Activated naive CD4-positive, alpha-beta T cell treated with anti-CD3 and anti-CD28 coated beads, Interleukin-2, amount 10 ng/mL, durations not matched to agents 7 days and 5 days (primary cell): ENCODE measurements at places on chromosomes 7 and 10.

DNA sequence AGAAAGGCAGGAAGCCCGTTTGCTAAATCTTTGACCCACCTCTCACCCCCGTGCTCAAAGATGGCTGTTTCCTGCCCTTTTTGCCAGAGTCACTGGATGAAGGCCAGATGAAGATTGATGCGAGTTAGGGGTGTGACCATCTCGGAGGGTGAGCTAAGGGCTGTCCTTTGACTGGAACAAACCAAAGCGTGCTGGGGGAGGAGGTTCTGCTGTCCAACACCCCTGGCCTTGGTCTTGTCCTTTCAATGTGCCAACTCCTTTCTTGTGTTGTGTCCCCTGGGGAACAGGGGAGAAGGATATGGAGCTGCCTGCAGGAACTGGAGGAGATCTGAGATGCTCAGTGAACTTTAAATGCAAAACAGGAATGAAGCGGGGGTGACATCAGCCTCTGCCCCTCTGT is 90.3 kb upstream of the ADAM12 start:
- H3K36me3 ChIP-seq: no peaks in the 10 kb centered on the region
- H3K27me3 ChIP-seq: no peaks in the 10 kb centered on the region
- no peak for DNase-seq
- no peak overlapping the region for H3K4me3 ChIP-seq
- H3K27ac ChIP-seq: no peak overlapping the region

GRCh38 chr10:116557305-116557880 is 11.7 kb downstream of the PNLIP start:
- H3K4me3 ChIP-seq: no peak overlapping the region
- H3K4me1 ChIP-seq: no peaks in the 10 kb centered on the region
- H3K27me3 ChIP-seq: no peaks in the 10 kb centered on the region
- DNase-seq: no peak
- H3K27ac ChIP-seq: no peak overlapping the region

DNA sequence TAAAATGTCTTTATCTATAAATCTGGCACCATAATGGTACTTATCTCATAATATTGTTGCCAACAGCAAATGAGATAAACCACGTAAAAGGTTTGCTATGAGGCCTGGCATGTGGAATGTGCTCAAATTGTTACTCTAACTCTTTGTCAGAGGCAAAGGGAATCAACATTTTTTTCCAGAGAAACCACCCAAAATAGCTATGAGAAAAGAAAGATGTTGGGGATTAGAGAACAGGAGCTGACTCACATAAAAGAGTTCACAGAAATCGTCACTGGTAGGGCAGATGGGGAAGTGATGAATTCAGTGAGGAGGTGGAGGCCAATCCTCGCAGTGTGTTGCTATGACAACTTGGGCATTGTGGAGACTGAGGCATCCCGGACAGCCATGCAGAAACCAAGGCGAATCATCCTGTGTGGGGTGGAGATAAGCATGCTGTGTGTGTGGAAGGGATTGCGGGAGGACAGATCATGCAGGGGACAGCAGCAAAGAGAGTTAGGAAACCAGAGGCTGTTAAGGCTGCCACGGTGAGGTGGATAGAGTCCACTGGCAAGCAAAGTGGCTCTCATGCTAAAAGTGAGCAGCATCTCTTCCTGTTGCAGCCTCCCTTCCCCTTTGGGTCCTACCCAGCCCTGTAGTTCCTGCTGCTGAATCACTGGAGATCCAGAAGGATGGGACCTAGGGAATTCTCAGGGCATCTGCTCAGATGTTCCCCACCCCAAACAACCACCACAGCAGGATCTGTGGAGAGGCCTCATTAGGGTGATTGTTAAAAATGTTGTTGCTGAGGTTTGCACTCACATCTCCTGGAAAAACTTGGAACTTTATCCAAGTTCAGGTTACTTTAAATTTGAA is 103.9 kb downstream of the CUBN start:
- peaks cover 1% of the 10 kb centered on the region for H3K36me3 ChIP-seq
- peak overlapping the region; percentile 97 for H3K27ac ChIP-seq
- H3K27me3 ChIP-seq: no peaks in the 10 kb centered on the region
- peak overlapping the region; percentile 48 for H3K4me3 ChIP-seq
- peaks cover 81% of the 10 kb centered on the region for H3K4me1 ChIP-seq

- no peak for DNase-seq
- no peaks in the 10 kb centered on the region for H3K36me3 ChIP-seq
- H3K27ac ChIP-seq: no peak overlapping the region
- H3K27me3 ChIP-seq: peaks cover 10% of the 10 kb centered on the region
- H3K4me3 ChIP-seq: no peak overlapping the region
Observed at GRCh38 chr7:916291-916941, 38.1 kb downstream of the ADAP1 start.

GRCh38 chr10:8453587-8453986 is 399.1 kb downstream of the GATA3 start:
- H3K36me3 ChIP-seq: no peaks in the 10 kb centered on the region
- peaks cover 45% of the 10 kb centered on the region for H3K27me3 ChIP-seq
- DNase-seq: no peak

DNA sequence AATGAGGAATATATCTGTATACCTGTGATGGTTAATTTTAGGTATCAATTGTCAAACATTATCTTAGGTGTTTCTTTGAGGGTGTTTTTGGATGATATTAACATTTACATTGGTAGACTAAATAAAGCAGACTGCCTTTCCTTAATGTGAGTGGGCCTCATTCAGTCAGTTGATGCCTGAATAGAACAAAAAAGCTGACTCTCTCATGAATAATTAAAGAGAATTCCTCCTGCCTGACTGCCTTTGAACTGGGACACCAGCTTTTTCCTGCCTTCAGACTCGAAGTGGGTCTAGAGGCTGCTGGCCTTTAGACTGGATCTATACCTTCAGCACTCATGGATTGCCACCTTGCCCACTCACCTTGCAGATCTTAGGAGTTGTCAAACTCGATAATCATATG is 117.9 kb upstream of the TMEM168 start:
- peaks cover 29% of the 10 kb centered on the region for H3K36me3 ChIP-seq
- DNase-seq: no peak
- no peak overlapping the region for H3K4me3 ChIP-seq
- H3K4me1 ChIP-seq: no peaks in the 10 kb centered on the region
- no peaks in the 10 kb centered on the region for H3K27me3 ChIP-seq

DNA sequence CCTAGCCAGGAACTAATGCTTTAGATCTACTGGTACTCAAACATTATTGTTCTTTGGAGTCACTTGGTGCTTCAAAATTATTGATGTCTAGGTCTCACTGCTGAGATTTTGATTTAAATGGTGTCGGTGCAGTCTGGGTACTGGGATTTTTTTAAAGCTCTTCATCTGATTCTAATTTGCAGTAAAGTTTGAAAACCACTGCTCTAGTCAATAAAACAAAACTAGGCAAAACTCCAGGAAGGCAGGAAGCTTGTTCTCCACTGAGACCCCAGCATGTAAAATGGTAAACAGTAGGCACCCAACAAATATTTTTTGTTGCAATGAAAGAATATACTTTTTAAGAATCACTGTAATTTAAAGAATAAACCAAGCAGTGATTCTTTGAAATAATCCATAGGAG is 49.7 kb downstream of the ADD3 start:
- peaks cover 77% of the 10 kb centered on the region for H3K4me1 ChIP-seq
- no peaks in the 10 kb centered on the region for H3K27me3 ChIP-seq
- peaks cover 17% of the 10 kb centered on the region for H3K36me3 ChIP-seq

DNA sequence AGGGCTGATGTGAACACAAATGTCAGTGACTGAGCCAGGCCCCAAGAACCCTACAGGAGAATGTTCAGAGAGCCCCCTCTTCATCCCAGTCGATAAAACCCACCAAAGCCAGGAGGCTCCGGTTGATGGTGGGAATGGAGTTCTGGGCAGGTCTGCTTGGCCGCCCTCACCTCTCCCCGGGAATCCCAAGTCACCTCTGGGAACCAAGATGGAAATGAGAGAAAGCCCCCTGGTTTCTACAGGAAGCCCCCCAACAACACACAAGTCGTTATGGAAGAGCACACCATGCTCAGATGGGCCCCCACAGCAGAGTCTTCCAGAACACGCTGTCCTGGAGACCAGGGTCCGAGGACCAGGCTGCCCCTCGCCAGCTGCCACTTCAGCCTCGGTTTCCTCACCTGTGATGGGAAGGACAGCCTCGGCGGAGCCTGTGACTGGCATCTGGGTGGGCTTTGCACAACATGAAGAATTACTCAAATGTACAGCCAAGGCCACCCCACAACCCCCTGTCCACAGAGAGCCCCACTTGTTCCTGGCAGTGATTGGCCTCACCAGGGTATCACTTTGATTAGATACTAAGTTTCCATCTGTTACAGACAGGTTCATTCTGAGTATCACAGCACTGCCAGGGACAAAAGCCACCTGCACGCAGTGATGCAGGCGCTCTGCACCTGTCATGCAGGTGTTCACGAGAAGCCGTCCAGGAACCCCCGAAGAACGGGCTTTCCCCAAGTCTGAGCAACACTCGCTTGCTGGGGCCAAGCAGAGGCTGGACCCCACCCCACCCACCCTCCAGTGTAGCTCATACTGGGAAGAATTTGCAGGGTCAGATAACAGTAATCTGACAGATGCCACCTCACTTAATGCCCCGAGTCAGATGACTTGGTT is 57.6 kb downstream of the MKI67 start:
- H3K36me3 ChIP-seq: peaks cover 68% of the 10 kb centered on the region
- H3K27me3 ChIP-seq: no peaks in the 10 kb centered on the region
- peak overlapping the region; percentile 45 for H3K27ac ChIP-seq

DNA sequence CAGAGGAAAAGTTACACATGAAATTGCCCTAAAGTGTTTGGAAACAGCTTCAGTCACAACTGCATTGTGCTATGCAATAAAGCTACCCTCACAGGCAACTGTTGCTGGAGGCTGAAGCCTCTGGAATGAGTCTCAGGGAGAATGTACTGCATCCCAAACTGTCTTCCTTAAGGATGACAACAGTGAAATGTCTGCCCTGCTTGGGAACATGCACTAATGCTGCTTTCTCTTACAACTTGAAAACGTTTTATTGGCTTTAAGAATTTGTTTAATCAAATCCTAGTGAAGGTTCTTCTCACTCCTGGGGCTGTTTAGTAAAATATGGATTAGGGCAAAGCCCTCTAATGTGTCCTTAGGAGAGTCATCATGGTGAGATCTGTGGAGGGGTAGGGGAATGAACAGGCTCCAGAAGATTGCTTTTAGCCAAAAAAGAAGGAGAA is 215.4 kb downstream of the TWIST1 start:
- H3K4me1 ChIP-seq: no peaks in the 10 kb centered on the region
- no peaks in the 10 kb centered on the region for H3K36me3 ChIP-seq

DNA sequence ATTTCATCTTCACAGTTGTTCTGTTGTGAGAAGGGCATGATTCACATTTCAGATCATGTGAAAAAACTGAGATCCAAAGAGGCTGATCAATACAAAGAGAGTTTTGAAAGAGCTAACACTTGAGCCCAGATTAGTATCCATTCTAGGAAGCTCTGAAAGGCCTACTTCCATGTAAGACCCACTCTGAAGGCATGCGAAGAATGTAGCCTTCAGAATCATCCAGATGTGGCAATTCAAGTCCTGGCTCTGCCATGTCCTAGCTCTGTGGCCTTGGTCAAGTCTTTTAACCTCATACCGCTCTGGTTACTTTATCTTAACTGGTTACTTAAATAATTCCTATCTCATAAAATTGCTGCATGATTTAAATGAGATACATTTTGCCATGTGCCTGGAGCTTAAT is 111.1 kb downstream of the FZD1 start:
- H3K27me3 ChIP-seq: no peaks in the 10 kb centered on the region
- no peak for DNase-seq
- no peaks in the 10 kb centered on the region for H3K4me1 ChIP-seq
- H3K4me3 ChIP-seq: no peak overlapping the region
- H3K36me3 ChIP-seq: no peaks in the 10 kb centered on the region

DNA sequence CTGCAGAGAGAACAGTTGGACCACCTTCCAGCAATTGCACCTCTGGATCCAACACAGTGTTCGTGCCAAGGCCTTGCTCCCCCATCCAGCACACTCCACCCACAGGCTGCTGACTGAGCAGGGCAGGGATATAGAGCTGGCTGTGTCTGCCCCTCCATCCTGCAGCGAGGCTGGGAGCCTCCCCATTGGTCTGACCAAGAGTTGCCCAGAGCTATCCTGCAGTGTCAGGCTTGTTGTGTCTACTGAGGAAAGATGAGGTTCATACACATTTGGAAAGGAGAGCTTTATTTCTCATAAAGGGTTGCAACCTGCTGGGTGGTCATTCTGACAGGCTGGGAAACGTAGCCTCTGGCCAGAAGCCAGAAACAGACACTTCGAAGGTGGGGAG is 27.1 kb downstream of the PRF1 start:
- peaks cover 2% of the 10 kb centered on the region for H3K36me3 ChIP-seq
- peak overlapping the region; percentile 29 for H3K27ac ChIP-seq
- no peak for DNase-seq
- H3K27me3 ChIP-seq: peaks cover 42% of the 10 kb centered on the region
- H3K4me1 ChIP-seq: peaks cover 49% of the 10 kb centered on the region

GRCh38 chr7:83640731-83641537 is 8.0 kb downstream of the SEMA3E start:
- H3K27ac ChIP-seq: no peak overlapping the region
- no peaks in the 10 kb centered on the region for H3K36me3 ChIP-seq
- H3K4me3 ChIP-seq: no peak overlapping the region

DNA sequence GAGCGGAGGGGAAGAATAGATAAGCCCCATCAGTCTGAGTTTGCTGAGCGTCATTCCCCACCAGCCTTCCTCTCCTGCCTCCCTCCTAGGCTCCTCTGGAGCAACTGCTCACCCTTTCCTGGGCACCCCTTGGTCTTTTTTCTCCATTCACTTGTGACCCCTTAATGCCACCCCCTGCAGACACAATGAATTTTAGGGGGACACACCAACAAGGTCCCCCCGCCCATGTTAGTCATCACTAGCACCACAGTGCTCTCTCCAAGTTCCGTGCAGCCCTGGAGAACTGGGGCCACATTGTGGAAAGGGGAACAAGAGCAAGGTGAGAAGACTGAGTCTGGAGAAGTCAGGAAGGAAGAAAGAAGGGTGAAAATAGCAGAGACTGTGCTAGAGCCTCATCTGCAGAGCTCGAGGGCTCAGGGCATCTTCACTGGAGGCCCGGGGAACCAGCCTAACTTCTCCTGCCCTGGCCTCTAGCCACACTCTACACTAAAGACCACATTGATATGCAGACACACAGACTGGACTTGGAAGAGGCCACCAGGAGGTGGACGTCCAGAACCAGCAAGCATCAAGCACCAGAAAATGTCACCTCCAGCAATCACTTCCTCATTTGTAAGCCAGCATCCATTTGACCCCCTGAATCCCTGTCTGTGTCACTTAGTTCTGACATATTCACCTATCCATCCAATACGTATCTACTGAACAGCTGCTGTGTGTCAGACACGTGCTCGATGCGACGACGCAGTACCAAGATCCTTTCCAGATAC is 17.5 kb downstream of the RGR start:
- H3K4me1 ChIP-seq: peaks cover 2% of the 10 kb centered on the region
- DNase-seq: no peak
- no peak overlapping the region for H3K27ac ChIP-seq
- no peaks in the 10 kb centered on the region for H3K36me3 ChIP-seq
- no peak overlapping the region for H3K4me3 ChIP-seq
- peaks cover 28% of the 10 kb centered on the region for H3K27me3 ChIP-seq

DNA sequence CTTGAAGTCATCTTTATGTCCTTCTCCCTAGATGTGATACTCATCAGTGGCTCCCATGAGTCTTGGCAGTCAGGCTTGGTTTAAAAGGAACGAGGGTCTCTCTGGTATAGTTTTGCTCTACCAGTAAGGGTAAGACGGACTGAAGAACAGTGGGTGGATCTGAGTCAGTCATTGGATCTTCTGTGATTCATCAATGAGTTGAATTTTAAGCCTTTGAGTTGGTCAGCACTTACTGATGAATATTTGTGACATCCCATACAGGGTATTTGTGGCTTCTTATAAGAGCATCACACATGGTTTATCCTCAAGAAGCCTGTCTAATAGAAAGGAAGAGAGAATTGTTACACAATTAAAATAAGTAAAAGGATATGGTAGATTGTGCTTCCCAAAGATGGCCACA is 87.3 kb upstream of the NAMPT start:
- no peaks in the 10 kb centered on the region for H3K36me3 ChIP-seq
- H3K4me1 ChIP-seq: no peaks in the 10 kb centered on the region
- H3K27ac ChIP-seq: no peak overlapping the region
- H3K4me3 ChIP-seq: no peak overlapping the region
- no peaks in the 10 kb centered on the region for H3K27me3 ChIP-seq
- no peak for DNase-seq
